ENCODE measurements at places on chromosomes 7 and 10.

DNA sequence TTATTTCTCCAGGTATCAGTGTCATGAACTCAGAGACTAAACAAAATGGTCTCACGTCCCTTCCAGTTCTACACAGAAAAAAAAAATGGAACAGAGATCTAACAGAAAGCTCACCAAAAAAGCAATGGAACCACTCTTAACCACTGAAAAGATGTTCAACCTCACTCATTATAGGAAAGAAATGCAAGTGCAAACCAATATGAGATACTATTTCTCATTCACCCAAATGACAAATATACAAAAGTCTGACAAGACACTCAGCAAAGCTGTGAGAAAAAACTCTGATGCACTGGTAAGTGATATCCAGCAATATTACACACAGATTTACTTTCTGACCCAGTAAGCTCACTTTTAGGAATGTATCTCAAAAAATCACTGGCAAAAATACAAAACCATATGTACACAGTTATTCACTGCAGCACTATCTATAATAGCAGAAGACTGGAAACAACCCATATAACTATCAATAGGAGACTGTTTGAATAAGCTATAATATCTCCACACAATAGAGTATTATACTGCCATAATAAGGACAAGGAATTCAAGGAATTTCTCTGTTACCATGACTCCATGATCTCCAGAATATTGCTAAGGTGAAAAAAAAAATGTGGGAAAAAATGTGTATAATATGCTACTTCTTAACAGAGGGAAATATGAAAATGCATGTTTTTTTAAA lies 36.6 kb downstream of the ABI1 start:
- no peak for DNase-seq

DNA sequence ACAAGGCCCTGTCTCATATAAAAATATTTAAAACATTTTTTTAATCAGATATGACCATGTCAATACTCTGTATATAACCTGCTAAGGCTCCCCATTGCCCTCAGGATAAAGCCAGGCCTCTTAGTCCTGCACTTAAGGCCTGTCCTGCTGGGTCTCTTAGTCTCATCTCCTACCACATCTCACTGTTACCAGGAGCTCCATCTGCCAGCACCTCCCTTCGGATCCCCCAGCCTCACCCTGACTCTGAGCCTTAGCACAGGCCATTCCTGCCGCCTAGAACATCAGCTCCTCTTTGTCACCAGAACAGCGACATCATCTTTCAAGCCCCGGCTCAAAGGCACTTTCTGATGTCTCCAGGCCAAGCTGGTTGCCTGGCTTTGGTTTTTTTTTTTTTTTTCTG lies 25.7 kb upstream of the GTF2IRD1 start:
- no peak for DNase-seq

- no peak for DNase-seq
Observed at GRCh38 chr10:102154466-102155116, 2.4 kb downstream of the NOLC1 start.

GRCh38 chr7:152673897-152674296 lies 2.0 kb downstream of the XRCC2 start:
- DNase-seq, result no peak

DNA sequence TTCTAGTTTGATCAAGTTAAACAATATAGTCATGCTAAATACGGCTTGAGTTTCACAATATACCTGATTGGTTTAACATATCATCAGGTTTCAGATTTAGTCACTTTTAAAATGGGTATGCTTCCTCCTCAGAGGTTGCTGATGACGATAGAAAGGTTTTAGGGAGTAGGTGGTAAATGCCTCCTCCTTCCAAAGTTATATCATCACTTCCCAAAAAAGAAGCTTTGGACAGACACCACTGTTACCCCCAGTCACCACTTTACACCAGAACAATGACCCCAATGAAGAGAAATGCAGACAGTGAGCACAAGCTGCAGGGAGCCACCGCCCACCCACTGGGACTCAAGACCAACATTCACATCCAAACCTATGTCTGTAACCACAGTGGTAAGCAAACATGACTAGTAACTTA lies 244.6 kb downstream of the SORCS1 start:
- DNase-seq, result no peak

DNA sequence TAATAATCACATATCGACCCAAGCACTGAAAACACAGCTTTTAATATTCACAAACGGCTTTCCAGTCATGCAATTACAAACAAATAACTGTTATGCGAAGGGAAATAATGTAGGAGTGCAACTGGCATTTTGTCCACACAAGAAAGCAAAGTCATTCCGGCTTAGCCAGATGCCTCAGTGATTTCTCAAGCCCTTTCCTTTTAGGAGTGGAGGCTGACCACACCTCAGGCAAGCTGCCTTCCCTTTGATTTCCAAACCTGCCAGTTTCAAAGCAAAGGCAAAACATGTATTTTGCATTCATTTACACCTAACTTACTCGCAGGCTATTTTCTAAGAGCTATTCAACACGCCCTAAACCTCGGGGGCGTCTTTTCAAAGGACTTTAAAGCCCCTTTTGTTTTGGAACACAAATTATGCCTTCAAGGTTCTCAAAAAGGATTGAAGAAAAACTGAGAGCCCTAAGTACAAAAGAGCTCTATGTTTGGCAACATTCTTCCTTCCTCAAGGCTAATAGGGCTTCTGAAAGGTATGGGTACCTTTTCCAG lies 109.6 kb downstream of the CPXM2 start:
- DNase-seq, result no peak

- no peak for DNase-seq
Observed at GRCh38 chr10:82378146-82378545, 503.2 kb downstream of the NRG3 start.

- DNase-seq, result no peak
Observed at GRCh38 chr10:97150013-97150595, 35.7 kb downstream of the SLIT1 start.

DNA sequence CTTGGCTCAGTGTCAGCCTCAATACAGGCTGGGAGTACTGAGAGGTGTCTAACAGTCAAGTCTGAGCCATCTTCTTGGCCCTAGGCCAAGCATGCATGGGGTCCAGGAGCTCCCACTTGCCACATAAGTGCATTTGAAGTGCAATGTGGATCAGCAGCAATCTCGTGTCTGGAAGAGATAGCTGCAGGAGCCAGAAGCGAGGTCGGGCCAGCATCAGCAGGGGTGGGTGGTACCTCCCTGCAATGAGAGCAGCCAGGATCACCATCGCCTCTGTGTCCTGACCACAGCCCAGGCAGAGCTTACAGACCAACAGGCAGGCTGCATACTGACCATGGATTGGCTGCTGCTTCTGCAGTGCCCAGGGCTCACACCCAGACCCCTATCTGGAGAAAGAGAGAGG lies 83.0 kb upstream of the CXCL12 start:
- DNase-seq, result no peak

GRCh38 chr10:72221278-72221677 lies 5.2 kb upstream of the ASCC1 start:
- no peak for DNase-seq

GRCh38 chr7:93043385-93043985 lies 74.3 kb downstream of the SAMD9 start:
- no peak for DNase-seq

DNA sequence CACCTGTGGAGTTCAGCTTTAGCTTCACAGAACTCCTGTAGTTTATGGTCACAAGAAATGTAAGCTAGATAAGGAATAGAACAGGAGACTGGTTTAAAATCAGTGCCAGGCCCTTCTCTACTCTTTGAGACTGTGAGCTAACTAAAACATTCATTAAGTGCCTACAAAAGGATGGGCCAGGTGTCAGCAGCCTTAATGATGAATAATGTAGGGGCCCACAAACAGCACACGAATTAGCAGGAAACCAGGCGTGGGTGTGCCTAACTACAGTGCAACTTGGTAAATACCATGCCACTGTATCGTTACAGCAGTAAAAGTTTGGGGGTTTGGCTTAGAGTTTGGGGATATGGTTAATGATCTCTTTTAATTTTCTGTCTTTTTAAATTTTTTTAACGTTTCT lies 6.1 kb upstream of the ABLIM1 start:
- DNase-seq, result no peak

GRCh38 chr10:50788951-50789945 lies 49.5 kb downstream of the ASAH2B start:
- DNase-seq, result no peak

GRCh38 chr10:17958049-17958448 lies 6.3 kb downstream of the SLC39A12 start:
- DNase-seq, result no peak

DNA sequence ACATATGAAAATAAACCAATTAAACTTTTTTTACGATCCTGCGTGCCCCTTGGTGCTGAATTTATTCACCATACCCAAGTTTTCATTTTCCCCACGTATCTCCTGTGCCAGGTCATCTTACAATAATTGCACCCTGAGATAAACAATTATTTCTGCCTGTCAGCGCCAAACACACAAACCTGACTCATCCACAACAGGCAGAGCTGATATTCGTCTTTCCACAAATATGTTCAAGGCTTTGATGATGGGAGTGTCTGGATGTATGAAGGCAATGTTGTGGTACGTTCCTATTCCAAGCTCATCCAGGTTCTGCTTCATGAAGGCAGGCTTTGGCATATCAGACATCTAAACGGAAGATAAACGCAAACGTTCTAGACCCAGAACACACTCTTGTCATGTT lies 45.8 kb upstream of the RHEB start:
- no peak for DNase-seq

Measured in stimulated activated CD4-positive, alpha-beta T cell treated with anti-CD3 and anti-CD28 coated beads, Interleukin-15, amount 100 ng/mL, for 48 hours (primary cell).